ENCODE measurements at places on chromosomes 16 and 17. TPM values are rescaled to one million over a fixed set of nuclear protein-coding genes. Genes with fewer than 3 reads are reported as not detected.

DNA sequence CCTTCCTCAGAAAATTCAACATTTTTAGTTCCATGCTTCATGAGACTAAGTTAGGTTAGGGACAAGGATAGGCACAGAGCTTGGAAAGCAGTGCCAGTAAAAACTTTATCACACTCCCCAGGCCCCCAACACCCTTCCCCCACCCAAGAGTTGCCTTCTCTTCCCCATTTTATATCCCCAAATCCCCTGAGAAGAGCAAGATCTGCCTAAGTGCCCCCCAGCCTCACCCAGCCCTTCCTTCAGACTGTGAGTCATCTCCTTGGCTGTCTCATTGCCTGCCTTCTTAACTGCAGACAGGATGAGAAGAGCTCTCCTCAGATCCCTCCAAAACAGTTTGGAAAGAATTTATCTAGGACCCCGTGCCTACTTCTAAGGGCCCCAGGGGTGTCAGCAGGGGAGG, 55.8 kb downstream of the NEUROD2 start:
- DNase-seq, result no peak

DNA sequence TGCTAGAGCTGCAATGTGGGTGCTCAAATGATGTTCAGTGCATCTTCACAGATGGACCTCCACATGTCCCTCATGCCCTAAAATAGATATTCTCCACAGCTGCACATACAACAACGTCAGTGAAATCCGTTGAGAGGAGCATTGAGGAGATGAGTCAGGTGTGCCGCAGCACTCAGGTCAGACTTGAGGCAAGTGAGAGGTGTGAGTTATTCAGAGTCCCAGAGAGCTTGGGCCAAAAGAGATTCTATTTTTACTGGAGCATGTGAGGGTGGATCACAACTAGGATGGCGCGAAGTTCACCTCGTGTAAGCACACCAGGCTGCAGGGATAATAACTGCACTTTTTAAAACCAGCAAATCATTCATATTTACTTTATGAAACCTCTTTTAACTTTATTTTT, 645.3 kb downstream of the MAF start:
- no peak for DNase-seq

ARL2BP gene
- 18.3 TPM for polyA plus RNA-seq

GRCh38 chr16:69463876-69464275, 39.5 kb downstream of the CYB5B start:
- no peak for DNase-seq

GRCh38 chr16:86975445-86975844, 341.7 kb downstream of the C16orf95 start:
- peak; percentile 21 for DNase-seq

GRCh38 chr17:58995247-58995940, 111.3 kb downstream of the TRIM37 start:
- DNase-seq, result no peak

DNA sequence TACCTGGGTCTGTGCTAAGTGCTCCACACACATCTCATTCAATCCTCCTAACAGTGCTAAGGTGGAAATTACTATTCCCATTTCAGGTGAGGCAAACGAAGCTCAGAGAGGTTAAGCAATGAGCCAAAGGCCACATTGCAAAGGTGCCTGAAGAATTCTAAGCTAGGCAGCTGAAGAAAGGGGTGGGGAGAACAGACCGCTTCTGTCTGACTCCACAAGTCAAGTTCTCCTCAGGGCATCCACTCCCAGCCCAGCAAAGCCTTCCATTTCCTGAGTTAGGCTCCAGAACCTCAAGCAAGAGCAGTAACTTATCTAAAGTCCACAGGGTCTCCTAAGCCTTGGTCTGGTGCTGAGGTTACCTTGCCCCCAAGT, 27.0 kb upstream of the MRPS23 start:
- DNase-seq, result no peak

- no peak for DNase-seq
These were observed 6.2 kb downstream of the DUS1L start for GRCh38 chr17:82059272-82060000.

GRCh38 chr16:47052666-47053640, 79.5 kb upstream of the DNAJA2 start:
- DNase-seq, result no peak

- no peak for DNase-seq
These were observed 10.9 kb downstream of the GRIN2C start for GRCh38 chr17:74848656-74849399.

DNA sequence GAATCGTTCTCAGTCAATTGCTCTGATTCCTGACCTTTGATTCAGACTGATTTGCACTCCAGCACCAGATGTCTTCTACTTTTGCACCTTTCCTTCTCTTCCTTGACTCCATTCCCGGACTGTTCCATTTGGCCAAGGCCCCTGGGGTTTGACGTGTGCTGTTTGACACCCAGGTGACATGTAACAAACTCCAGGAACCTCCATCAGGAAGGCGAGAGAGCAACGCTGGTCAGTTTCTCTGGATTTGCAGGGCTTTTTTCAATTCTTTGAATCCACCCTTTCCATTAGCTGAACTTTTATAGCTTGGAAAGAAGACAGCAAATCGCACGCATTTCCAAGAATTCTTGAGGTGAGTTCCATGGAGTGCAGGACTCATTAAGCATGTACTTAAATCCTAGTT, 98.4 kb upstream of the FOXF1 start:
- no peak for DNase-seq

PMFBP1 gene
- 0.32 TPM for polyA plus RNA-seq

DNA sequence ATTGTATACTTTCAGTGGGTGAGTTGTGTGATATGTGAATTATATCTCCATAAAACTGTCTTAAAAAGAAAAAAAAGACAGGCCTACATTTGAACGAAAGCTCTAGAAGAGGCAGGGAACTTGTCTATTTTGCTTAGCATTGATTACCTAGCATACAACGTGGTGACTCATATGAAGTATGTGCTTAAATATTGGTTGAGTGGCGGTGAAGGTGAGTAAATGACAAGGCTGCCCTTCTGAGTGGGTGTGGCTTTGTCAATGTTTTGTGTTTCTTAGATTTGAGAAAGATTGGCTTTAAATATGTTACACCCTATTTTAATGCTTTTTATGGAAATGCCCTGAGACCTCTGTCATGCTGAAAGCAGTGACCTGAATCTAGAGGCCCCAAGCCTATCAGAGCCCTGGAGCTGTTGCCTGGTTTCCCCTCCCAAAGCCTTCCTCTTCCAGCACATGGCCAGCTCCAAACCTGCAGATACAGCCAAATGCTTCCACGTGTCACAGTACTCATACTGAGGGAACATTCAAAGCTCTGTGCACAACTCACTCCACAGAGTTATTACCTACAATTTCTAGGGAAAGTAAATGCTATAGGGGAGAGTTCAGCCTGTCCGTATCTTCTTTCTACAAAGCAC, 260.0 kb downstream of the PHKB start:
- no peak for DNase-seq

DNA sequence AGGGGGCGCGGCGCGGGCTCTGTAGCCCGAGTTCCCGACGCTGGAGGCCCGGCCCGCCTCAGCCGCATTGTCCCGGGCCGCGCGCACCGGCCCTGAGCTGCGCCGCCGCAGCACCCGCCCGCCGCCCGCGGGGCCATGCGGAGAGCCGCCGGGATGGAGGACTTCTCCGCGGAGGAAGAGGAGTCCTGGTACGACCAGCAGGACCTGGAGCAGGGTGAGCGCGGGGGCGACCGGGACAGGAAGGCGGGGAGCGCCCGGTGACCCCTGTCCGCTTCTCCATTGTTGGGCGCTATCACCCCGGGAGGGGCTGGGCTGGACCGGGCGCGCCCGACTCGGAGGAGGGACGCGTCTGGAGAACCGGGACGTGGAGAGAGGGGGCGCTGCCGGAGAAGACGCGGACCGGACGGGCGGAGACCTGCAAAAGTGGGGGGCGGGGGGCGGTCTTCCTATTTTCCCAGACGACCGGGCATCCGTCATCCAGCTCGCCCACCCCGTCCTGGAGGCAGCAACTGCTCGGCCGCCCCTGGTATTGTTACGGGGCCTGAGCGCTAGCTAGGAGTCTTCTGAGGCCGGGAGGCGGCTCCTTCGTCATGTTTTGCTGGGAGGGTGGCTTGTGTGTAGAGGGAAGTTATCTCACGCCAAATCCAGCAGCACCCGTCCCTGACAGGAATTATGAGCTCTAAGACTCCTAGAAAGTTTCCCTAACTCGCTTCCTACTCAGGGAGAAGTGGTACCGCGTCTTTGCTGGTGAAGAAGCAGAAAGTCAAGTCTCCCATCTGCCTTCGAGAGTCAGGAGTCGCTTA, 678 bp downstream of the CDR2L start:
- no peak for DNase-seq

- no peak for DNase-seq
These were observed 7.3 kb downstream of the TRIM65 start for GRCh38 chr17:75889454-75889853.

GRCh38 chr17:33494151-33494550, 201.1 kb upstream of the ASIC2 start:
- DNase-seq, result no peak

RAD51C gene
- 21.7 TPM for polyA plus RNA-seq

- no peak for DNase-seq
These were observed 41.3 kb upstream of the SLC38A10 start for GRCh38 chr17:81336296-81336929.

PPM1E gene
- polyA plus RNA-seq, result 5.0 TPM

DNA sequence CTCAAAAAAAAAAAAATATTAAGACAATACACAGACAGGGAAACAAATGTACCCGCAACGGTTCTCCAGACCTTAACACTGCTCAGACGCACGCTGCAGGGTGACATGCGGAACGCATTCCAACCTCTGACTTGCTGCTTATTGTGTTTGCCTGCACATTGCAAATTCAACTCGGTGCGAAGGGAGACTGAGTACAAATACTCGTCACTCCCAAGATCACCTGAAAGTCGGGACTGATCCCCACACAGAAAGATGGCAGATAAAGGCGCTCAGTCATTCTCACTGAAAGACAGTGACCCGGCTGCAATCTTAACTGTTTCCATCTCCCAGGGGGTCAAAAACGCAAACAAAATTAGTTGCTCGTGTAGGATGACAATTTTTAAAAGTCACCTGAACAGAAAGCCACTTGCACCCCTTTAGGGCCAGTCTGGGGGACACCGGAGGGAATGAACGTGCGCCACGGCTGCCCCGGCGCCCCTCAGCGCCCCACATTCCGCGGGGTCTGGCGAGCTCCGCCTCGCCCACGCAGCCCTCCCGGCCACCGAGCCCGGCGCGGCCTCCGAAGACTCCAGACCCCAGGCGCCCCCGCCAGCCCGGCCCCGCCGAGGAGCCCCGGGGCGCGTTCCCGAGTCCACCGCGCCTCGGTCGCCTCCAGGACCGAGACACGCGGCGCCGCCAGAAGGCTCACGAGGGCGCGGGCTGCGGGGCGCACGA, 589 bp downstream of the CLCN7 start:
- no peak for DNase-seq

DNA sequence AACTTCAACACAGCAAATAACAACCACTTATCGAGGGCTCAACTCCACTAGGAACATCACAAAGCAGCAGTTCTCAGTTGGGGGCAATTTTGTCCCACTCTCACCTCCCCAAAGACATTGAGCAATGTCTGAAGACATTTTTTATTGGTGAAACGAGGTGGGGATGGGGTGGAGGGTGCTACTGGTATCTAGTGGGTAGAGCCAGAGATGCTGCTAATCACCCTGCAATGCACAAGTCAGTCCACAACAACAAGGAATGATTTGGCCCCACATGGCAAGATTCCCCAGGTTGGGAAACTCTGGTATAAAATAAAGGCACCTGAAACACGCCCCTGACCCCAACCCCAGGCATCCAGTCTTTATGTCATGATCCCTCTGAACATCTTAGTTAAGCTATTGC, 33.3 kb downstream of the TLE7 start:
- DNase-seq, result no peak

KRTAP9-6 gene
- not detected for polyA plus RNA-seq
